ENCODE measurements at places on chromosomes 3 and 15.

DNA sequence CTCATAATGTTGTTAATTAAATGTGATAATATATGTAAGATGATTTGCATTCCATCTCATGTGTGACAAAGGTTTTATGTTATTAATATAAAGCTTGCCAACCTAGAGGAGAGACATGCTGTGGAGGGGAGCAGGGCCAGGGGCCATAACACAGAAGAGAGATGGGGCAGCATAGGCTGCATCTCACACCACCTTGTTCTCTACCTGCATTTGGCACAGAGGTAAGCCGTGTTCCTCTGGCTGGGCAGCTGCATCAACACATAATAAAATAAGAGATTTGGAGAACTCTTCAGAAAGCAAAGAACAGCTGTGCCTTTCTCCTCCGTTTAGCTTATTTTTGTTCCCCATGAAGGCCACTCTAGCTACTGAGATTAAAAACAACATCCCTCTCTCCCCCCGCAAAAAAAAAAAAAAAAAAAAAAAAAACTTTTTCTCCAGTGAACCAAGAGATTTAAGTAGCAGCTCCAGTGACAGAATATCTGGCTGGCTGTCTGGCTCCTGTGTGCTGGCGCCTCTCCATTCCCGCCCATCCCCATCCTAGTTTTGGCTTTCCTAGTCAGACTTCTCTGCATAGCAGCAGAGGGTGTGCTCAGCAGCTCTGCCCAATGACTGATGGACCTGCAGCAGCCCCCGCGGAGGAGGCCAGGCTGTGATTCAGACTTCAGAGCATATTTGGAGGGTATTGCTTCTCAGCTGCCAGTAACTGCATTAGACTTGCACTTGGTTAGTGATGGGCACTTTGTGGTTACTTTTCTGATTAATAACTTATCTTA lies 52.2 kb upstream of the STXBP5L start:
- no peak for DNase-seq

DNA sequence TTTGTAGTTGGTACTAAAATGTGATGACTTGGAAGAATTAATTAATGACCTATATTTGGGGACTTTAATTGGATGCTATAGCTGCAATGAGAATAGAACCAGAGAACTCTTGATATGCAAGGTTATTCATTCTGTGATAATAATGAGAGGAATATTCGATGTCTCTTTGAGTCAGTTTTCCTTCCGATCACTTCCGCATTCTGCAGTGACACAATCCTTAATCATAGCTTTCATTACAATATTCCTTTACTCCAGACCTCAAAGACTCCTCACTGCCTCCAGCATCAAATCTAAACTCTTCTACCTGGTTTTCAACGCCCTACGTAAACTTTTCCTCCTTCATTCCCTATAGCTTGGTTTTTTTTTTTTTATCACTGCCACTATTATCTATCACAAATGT lies 21.6 kb downstream of the B3GNT5 start:
- peak; percentile 88 for DNase-seq

DNA sequence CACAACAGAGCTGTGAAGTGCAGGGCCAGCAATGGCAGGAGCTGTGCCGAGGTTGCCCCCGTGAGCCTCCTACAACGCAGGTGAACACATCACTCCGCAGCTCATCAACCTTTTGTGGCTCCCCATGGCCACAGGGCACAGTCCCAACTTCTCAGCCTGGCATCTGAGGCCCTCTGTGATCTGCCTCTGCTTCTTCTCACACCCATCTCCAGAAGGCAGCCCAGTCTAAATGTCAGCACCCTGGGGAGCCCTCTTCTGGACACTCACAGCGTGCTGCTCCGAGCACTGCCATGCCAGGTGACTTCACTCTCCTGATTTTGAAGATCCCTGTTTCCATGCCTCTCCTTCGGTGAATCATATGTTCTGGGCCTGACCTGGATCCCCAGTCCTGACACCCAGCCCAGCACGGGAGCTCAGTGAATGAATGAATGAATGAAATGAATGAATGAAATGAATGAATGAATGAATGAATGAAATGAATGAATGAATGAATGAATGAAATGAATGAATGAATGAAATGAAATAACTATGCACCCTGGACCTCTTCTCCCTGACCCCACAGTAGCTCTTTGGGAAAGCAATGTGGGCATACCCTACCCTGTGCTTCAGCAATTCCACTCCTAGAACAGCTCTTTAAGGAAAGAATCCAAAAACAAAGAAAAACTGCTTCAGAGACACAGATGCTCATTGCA lies 17.9 kb upstream of the SKIC8 start:
- no peak for DNase-seq

GRCh38 chr15:89203705-89204273 lies 17.6 kb downstream of the RLBP1 start:
- DNase-seq: no peak

DNA sequence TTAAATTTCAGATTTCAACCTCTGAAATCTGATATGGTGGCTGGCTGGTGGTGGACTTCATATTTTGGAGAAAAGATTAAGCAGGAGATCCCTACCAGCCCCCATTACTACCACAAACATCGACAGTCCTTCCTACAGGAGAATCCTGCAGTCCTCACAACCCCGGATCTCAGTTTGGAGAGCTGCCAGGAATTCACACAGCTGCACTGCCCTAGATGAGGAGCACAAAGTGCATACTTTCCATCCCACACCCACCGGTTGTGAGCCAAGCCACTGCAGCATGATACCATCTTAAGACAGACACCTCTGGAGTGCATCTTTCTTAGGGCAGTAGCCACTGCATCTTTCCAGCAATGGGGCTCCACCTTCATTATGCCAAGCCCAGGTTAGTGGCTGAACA lies 185.5 kb upstream of the GPR149 start:
- no peak for DNase-seq

DNA sequence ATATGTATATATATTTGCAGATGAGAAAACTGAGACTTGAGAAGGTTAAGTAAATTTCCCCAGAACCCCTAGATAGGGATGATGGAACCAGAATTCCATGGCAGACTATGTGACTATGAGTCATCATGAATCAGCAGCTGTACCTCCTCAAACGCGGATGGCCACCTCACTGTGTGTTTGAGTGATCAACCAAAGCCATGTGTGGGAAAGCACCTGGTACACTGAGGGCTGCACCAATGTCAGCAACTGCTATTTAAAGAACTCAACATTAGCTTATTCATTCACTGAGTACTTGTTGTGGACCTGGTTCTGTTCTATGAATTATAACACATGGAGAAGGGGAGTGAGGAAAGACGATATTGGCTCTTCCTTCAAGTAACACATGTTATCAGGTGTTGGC lies 377.0 kb downstream of the GAP43 start:
- DNase-seq: no peak
